Activated CD4-positive, alpha-beta T cell treated with anti-CD3 and anti-CD28 coated beads, Interleukin-2, amount 50 U/mL, for 16 hours (primary cell): ENCODE measurements at places on chromosomes 12 and 14.

DNA sequence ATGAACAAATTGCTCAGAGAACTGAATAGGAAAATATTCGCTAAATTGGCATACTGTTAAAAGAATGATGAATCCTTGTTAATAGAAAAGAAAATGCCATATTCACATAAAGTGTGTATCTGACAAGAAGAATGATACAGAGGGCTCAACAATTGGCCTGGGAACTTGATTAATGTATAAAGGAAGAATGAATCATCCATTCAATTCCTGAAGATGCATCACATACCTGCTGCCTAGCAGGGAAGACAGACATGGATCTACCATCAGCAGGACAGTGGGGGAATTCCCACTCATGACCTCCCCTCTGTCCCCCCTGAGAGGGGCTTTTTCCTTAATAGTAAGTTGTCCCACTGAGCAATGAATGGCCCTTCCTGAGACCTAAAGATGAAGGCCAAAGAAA is 13.5 kb downstream of the PTPN21 start:
- no peak for DNase-seq

DNA sequence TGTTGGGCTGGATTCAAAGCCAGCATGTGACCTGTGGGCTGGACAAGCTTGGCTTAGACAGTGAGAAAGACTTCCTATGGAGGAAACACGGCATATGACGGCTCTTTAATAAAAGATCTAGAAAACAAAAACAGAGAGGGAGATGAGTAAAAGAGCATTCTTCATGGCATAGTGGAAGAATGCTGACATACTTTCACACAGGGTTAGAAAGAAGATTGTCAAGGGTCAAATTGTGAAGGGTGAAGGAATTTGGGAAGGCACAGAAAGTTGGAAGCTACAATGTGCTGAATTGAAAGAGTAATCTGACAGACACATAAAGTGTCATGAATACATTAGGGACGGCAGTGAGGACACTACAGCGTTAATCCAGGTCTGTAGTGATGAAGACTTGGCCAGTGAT is 63.4 kb downstream of the GALNT4 start:
- DNase-seq, result no peak

GRCh38 chr12:32906399-32907165 is 10.0 kb upstream of the PKP2 start:
- peak; percentile 57 for DNase-seq

DNA sequence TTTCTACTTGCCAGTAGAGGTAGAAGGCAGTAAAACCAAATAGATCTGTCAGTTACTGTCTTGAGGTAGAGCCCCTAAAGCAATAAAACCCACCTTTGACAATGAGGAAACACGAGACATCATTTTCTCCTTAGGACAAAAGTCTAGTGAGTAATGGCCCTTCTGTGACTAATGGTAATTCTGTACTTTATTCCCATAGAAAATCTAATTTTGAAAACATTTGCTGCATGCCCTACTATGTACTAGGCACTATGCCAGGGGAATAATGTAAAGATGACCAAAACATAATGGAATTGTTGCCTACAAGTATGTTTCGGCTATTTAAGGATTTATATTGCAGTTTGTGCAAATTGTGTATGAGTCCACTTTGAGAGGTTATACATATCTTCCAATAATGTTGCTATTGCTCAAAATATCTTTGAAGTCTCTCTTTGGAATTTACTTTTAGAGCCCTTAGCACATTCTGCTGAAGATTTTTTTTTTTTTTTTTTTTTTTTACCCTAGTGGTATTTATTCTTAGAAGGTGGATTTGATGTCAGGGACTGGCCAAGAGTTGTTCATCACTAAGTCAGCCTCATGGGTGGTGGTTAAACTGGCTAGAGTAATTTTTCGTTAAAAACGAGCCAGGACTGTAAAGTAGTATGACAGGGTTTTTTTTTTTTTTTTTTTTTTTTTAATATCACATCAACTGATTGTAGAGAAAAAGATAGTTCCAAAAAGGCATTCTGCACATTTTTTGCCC is 109.7 kb downstream of the CRADD start:
- no peak for DNase-seq

DNA sequence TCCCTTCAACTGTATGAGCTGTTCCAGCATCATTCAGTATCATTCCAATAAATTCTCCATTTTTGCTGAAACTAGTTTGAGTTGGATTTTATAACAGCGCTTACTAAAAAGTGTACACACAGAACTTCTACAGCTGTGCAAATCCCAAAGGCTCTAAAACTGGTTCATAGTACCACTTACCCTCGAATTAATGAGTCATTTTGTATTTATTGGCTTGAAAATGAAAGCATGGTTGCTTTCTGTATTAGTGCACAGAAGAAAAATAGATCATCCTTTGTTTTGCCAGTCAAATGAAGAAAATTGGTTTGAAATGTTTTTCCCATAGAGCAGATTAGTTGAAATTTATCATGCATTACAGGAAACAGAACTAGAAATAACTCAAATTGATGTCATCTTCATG is 268.3 kb upstream of the CPNE8 start:
- peak; percentile 23 for DNase-seq

GRCh38 chr14:65320661-65321308 is 91.7 kb upstream of the FUT8 start:
- DNase-seq, result no peak

DNA sequence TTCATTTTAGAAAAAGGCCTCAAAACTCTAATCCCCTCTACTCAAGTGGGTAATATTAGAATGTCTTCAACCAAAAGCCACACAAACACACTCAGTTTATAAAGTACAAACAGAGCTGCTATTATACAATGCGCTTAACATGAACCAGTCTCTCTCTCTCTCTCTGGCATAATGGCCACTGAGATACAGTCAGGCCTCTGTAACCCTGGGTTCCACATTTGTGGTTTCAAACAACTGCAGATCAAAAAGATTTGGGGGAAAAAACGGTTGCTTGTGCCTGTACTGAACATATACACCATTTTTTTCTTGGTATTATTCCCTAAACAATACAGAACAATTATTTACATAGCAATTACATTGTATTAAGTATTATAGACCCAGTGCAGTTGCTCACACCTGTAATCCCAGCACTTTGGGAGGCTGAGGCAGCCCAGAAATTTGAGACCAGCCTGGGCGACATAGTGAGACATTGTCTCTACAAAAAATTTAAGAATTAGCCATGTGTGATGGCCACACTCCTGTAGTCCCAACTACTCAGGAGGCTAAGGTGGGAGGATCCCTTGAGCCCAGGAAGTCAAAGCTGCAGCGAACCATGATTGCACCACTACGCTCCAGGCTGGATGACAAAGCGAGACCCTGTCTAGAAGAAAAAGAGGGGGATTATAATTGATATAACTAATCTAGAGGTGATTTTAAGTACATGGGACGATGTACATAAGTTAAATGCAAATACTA is 5.6 kb downstream of the SLC11A2 start:
- no peak for DNase-seq

DNA sequence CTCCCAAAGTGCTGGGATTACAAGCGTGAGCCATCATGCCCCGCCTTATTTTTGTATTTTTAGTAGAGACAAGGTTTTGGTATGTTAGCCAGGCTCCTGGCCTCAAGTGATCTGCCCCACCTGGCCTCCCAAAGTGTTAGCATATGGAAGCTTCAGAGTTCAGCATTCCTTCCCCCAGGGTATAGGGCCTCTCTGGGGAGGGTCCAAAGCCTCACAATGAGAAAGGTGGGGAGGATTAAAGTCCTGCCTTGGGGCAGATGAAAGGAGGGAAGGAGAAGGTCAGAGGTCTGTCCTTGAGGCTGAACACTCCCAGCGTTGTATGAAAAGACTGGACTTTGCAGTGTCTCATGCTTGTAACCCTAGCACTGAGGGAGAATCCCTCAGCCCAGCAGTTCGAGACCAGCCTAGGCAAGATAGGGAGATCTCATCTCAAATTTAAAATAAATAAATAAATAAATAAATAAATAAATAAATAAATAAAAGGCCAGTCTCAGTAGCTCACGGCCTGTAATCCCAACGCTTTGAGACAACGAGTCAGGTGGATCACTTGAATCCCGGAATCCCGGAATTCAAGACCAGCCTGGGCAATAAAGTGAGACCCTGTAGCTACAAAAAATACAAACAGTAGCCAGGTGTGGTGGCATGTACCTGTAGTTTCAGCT is 22.0 kb upstream of the RCOR1 start:
- no peak for DNase-seq
